ENCODE measurements at places on chromosomes 1 and 21. TPM values are rescaled to one million over a fixed set of nuclear protein-coding genes. Genes with fewer than 3 reads are reported as not detected.
A peak's percentile ranks its signal among the peaks of the same experiment; 100 is the strongest.

CCDC27 gene
- total RNA-seq = not detected

GRCh38 chr1:206116873-206117150 is 376 bp downstream of the AVPR1B start:
- DNase-seq = no peak

- no peak for DNase-seq
These were observed 31.5 kb downstream of the XCL1 start for GRCh38 chr1:168607872-168608428.

DNA sequence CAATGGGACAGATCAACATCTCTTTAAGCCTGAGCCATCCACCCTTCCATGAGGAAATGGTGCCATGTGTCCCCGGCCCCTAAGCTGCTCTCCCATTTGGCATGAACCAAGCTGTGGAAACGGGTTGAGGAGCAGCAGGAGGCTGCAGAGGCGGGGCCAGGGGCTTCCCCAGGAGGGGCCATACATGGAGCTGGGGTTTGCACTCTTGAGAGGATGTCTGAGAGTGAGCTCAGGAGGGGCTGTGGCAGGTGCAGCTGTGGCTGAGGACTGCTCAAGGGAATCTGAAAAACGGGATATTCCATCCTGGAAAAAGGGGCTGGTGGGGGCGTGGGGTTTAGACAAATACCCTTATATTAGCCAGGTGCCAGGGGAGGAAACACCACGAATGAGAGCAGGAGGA is 7.1 kb upstream of the CLEC20A start:
- DNase-seq = no peak

GRCh38 chr1:2382621-2383361 is 8.6 kb downstream of the MORN1 start:
- peak; percentile 38 for DNase-seq

ETV3L gene
- total RNA-seq = not detected

- no peak for DNase-seq
These were observed 52.5 kb upstream of the TEKT2 start for GRCh38 chr1:36031441-36031840.

- DNase-seq = no peak
These were observed 5.7 kb downstream of the ATP6V1G3 start for GRCh38 chr1:198534548-198535418.

LDLRAD2 gene
- total RNA-seq = not detected

DNA sequence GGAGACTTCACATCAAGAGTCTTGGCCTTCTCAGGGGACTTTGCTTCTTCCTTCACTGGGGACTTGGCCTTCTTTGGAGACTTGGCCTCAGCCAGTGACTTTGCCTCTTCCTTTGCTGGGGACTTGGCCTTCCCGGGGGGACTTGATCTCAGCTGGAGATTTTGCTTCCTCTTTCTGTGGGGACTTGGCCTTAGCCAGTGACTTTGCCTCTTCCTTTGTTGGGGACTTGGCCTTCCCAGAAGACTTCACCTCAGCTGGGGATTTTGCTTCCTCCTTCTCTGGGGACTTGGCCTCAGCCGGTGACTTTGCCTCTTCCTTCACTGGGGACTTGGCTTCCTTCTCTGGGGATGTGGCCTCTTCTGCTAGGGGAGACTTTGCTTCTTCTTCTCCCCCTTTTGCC is 13.5 kb upstream of the CD2 start:
- DNase-seq = no peak

- DNase-seq = no peak
These were observed 170.1 kb downstream of the NEK7 start for GRCh38 chr1:198326915-198327314.

GRCh38 chr1:166330096-166330495 is 163.3 kb upstream of the FAM78B start:
- DNase-seq = no peak

Data from activated CD4-positive, alpha-beta memory T cell treated with anti-CD3 and anti-CD28 coated beads, Interleukin-2, amount 10 ng/mL, durations not matched to agents 7 days and 5 days (primary cell).